ENCODE measurements at places on chromosomes 4 and X. TPM values are rescaled to one million over a fixed set of nuclear protein-coding genes. Genes with fewer than 3 reads are reported as not detected.

Gene QRFPR
- total RNA-seq = not detected

Gene USP17L18
- total RNA-seq = not detected

Gene GYPB
- not detected for total RNA-seq

Gene GPC3
- total RNA-seq = 52.9 TPM

Gene TMSB15B
- total RNA-seq = 2.1 TPM

Gene CD99
- 186 TPM for total RNA-seq

Gene CBLL2
- total RNA-seq = not detected

GRCh38 chr4:177131736-177132135 lies 177.9 kb upstream of the NEIL3 start:
- H3K4me3 ChIP-seq = no peak overlapping the region
- no peaks in the 10 kb centered on the region for H3K27me3 ChIP-seq
- no peaks in the 10 kb centered on the region for H3K36me3 ChIP-seq

DNA sequence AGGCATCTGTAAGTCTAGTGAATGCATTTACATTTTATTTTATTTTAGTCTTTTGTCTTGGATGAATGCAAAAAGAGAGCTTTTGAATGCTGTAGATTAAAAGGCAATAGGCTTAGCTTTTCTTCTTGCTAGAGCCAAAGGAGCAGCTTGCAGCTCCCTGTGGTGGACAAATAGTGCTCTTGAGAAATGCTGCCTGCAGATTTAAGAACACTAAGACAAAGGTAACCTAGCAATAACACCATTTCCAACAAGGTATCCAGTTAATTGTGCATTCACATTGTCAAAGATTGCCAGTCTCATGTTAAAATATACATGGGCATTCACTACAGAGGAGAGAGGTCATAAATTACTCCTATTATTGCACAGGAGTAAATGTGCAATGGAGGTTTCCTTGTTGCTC lies 859.2 kb upstream of the PRKX start:
- H3K4me1 ChIP-seq = no peaks in the 10 kb centered on the region
- H3K36me3 ChIP-seq = no peaks in the 10 kb centered on the region
- no peak for DNase-seq
- no peaks in the 10 kb centered on the region for H3K27me3 ChIP-seq
- no peak overlapping the region for H3K4me3 ChIP-seq
- H3K27ac ChIP-seq = no peak overlapping the region

DNA sequence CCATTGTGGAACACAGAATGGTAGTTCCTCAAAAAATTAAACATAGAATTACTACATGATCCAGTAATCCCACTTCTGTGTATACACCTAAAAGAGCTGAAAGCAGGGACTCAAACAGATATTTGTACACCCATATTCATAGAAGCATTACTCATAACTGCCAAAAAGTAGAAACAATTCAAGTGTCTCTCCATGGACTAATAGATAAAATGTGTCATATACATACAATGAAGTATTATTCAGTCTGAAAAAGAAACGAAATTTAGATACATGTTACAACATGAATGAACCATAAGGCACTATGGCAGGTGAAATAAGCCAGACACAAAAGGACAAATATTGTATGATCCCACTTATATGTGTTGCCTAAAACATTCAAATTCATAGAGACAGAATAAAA lies 145.1 kb downstream of the ANTXR2 start:
- H3K36me3 ChIP-seq = no peaks in the 10 kb centered on the region
- H3K27ac ChIP-seq = no peak overlapping the region
- no peak for DNase-seq

- H3K4me1 ChIP-seq = no peaks in the 10 kb centered on the region
- no peak overlapping the region for H3K27ac ChIP-seq
- H3K27me3 ChIP-seq = no peaks in the 10 kb centered on the region
- DNase-seq = no peak
These were observed 570 bp upstream of the RNF128 start for GRCh38 chrX:106725931-106726330.

DNA sequence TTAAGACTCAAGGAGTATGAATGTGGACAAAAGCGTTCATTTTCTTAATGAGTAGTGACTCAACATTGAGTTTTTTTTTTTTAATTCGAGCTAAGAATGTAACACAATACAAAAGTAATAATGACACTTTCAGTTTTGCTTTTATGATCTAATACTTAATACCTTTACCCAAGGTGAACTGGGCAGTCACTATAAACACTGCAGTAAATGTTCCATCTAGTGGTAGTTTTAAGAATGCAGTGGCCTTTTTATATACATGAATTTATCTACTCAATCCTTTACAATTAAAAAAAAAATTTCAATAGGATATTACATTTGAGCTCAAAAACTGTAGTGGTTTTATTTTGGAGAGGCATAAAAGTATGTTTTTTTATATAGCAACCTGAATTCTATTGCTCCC lies 33.9 kb downstream of the PDK3 start:
- H3K4me3 ChIP-seq = no peak overlapping the region
- H3K27ac ChIP-seq = no peak overlapping the region
- H3K4me1 ChIP-seq = no peaks in the 10 kb centered on the region
- no peak for DNase-seq
- no peaks in the 10 kb centered on the region for H3K36me3 ChIP-seq
- no peaks in the 10 kb centered on the region for H3K27me3 ChIP-seq

GRCh38 chr4:93359586-93359985 lies 469.0 kb upstream of the ATOH1 start:
- no peaks in the 10 kb centered on the region for H3K27me3 ChIP-seq
- no peak for DNase-seq
- H3K4me1 ChIP-seq = no peaks in the 10 kb centered on the region
- H3K36me3 ChIP-seq = no peaks in the 10 kb centered on the region
- H3K4me3 ChIP-seq = no peak overlapping the region
- H3K27ac ChIP-seq = no peak overlapping the region

DNA sequence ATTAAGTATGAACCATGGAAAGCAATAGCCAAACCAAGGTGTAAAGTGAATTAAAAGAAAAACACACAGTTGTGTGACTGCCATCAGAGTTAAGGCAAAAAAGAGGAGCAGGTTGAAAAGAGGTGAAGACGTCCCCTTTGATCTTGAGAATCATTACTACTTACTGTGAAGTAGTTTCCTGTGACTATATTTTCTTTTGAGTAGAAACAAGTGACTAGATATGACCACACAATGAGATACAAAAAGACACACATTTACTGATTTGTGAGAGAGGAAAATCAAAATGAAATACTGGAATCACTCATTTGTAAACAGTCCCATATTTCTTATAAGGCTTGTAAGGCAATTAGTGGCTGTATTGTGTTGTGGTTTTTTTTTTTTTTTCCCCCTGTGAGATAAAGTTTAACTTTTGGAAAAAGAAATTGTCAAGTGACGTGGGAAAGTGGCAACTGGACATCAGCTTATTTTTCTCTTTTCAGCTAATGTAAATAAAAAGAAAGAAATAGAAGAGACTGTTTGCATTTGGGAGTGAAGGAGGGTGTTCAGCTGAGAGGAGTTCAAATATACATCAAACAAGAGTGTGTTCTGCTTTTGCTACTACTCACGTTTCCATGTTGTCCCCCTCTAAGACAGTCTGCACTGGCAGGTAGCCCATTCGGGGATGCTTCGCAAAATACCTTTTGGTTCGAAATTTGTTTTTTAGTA lies 106.4 kb upstream of the FTHL17 start:
- no peaks in the 10 kb centered on the region for H3K36me3 ChIP-seq
- no peak overlapping the region for H3K27ac ChIP-seq
- DNase-seq = no peak

DNA sequence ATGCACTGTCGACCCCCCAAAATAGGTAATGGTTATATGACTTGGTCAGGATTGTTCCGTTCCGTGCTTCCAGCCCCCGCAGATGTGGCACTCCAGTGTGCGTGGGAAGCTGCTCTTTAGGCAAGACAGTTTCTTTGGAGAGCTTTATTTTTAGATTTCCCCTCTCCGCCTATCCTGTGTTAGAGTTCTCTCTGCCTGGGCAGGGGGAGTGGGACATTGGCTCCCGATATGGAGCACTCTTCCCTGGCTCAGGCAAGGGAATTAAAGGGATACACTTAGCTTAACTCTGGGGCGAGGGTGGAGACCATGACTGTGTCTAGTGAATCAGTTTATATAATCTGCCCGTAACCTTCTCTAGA lies 36.0 kb downstream of the DLG3 start:
- no peaks in the 10 kb centered on the region for H3K27me3 ChIP-seq
- peak overlapping the region; percentile 21 for H3K27ac ChIP-seq
- H3K4me3 ChIP-seq = no peak overlapping the region
- H3K36me3 ChIP-seq = no peaks in the 10 kb centered on the region

GRCh38 chrX:68646421-68646820 lies 1.0 kb upstream of the STARD8 start:
- no peaks in the 10 kb centered on the region for H3K36me3 ChIP-seq
- H3K4me3 ChIP-seq = no peak overlapping the region
- peaks cover 10% of the 10 kb centered on the region for H3K4me1 ChIP-seq
- DNase-seq = no peak

GRCh38 chr4:146278986-146279385 lies 64.6 kb downstream of the REELD1 start:
- no peak overlapping the region for H3K27ac ChIP-seq
- H3K4me3 ChIP-seq = no peak overlapping the region
- no peaks in the 10 kb centered on the region for H3K27me3 ChIP-seq
- H3K4me1 ChIP-seq = peaks cover 6% of the 10 kb centered on the region
- no peak for DNase-seq

GRCh38 chrX:23822397-23822796 lies 39.4 kb downstream of the SAT1 start:
- no peaks in the 10 kb centered on the region for H3K27me3 ChIP-seq
- DNase-seq = no peak
- no peak overlapping the region for H3K27ac ChIP-seq

DNA sequence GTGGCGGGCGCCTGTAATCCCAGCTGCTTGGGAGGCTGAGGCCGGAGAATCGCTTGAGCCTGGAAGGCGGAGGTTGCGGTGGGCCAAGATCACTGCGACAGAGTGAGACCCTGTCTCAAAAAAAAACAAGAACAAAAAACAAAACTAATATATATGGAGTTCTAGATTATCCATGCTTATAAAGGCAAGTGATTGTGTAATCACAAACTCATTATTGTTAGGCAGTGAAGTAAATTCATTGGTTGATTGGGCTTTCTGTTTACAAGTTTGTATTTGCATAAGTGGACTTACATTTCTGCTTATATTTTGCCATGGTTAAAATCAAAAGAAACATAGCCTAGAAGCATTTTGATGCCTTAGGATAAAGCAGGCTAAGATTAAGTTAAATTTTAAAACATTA lies 2.5 kb upstream of the UBE2D3 start:
- no peaks in the 10 kb centered on the region for H3K27me3 ChIP-seq
- H3K4me1 ChIP-seq = peaks cover 12% of the 10 kb centered on the region
- no peaks in the 10 kb centered on the region for H3K36me3 ChIP-seq
- H3K27ac ChIP-seq = no peak overlapping the region

DNA sequence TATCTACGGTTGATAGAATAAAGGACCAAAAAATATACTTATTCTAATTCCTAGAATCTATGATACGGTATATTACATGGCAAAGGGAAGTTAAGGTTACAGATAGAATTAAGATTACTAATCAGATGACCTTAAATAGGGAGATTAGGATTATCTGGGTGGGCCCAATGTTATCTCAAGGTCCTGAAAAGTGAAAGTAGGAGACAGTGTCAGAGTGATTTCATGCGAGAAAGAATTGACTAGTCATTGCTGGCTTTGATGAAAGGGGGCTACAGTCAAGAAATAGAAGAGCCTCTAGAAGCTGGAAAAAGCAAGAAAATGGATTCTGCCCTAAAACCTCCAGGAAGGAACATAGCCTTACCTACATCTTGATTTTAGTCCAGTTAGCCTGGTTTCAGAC lies 176.9 kb upstream of the PPP1R2C start:
- no peak overlapping the region for H3K27ac ChIP-seq
- H3K36me3 ChIP-seq = no peaks in the 10 kb centered on the region
- no peak overlapping the region for H3K4me3 ChIP-seq
- H3K27me3 ChIP-seq = no peaks in the 10 kb centered on the region
- H3K4me1 ChIP-seq = no peaks in the 10 kb centered on the region

GRCh38 chrX:148500423-148501385 lies at the start of gene AFF2:
Gene AFF2, plus strand, starts transcription at chrX:148500617. Its CDS starts 481 bp downstream, at chrX:148501098.
- H3K36me3 ChIP-seq = no peaks in the 10 kb centered on the region
- H3K27ac ChIP-seq = no peak within 1 kb of the TSS
- peak; percentile 31 for DNase-seq
- H3K4me1 ChIP-seq = peaks cover 4% of the 10 kb centered on the region
- H3K4me3 ChIP-seq = peak within 1 kb of the TSS; percentile 54

DNA sequence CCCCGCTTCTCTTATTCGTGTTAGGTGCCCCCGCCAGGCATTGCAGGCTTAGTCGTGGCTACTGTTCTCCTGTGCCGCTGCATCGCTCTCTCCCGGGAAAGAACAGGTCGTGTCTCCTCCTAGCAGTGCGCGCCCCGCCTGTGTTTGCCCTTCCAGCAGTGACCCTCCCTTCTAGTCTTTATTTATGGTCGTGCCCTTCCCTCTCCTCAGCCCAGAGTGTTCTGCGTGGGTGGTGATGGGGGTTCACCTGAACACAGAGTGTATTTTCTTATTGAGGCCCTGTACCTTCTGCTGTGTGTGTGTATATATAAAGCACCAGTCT lies 15.2 kb downstream of the USP11 start:
- H3K4me1 ChIP-seq = no peaks in the 10 kb centered on the region
- H3K36me3 ChIP-seq = peaks cover 43% of the 10 kb centered on the region
- DNase-seq = no peak
- H3K27ac ChIP-seq = no peak overlapping the region

- H3K36me3 ChIP-seq = no peaks in the 10 kb centered on the region
- DNase-seq = no peak
- H3K4me3 ChIP-seq = no peak overlapping the region
- no peaks in the 10 kb centered on the region for H3K27me3 ChIP-seq
These were observed 197.0 kb downstream of the ADGRL3 start for GRCh38 chr4:61397174-61397573.

DNA sequence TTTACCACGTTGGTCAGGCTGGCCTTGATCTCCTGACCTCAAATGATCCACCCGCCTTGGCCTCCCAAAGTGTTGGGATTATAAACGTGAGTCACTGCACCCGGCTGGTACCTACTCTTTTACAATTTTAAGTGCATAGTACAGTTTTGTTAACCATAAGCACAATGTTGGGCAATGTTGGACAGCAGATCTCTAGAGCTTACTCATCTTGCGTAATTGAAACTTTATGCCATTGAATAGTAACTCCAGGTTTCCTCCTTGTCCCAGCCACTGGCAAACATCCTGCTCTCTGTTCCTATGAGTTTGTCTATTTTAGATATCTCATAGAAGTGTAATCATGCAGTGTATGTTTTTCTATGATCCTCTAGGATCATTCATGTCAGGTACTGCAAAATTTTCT lies 9.3 kb upstream of the CPE start:
- no peak for DNase-seq
- no peak overlapping the region for H3K4me3 ChIP-seq
- H3K27me3 ChIP-seq = no peaks in the 10 kb centered on the region
- H3K36me3 ChIP-seq = no peaks in the 10 kb centered on the region
- no peak overlapping the region for H3K27ac ChIP-seq
